ENCODE measurements at places on chromosomes 1 and 21.

- DNase-seq: no peak
These were observed 4.4 kb downstream of the SSBP3 start for GRCh38 chr1:54401799-54402198.

DNA sequence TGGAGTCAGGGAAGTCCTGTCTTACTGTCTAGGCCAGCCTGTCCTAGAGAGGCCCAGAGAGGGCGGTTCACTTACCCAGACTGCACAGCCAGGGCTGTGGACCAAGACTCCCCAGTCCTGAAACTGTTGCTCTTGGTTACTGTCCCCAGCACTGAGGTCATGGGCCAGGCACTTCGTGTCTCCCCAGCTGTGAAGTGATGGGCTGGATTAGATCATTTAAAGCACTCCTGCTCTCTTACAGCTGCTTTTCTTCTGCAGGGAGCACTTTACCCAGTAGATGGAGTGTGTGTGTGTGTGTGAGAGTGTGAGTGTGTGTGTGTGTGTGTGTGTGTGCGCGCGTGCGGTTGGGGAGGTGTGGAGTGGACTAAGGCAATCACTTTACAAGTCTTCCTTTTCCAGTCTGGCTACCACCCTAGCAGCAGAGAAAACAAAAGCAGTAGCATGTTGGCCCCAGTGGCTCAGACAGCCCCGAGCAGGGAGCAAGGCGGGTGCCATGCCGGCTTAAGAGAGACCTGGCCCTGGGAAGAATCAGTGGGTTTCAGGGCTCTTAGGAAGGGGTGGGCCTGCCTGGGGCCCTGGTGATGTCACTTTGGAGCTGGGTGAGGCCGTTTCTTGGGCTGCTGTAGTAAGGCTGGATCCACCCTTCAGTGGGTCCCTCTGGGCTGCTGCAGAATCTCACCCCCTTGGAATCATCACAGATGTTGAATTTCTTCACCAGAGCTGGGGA lies 2.4 kb downstream of the SPSB1 start:
- no peak for DNase-seq

- DNase-seq: no peak
These were observed 53.5 kb downstream of the KIRREL1 start for GRCh38 chr1:158046715-158047510.

DNA sequence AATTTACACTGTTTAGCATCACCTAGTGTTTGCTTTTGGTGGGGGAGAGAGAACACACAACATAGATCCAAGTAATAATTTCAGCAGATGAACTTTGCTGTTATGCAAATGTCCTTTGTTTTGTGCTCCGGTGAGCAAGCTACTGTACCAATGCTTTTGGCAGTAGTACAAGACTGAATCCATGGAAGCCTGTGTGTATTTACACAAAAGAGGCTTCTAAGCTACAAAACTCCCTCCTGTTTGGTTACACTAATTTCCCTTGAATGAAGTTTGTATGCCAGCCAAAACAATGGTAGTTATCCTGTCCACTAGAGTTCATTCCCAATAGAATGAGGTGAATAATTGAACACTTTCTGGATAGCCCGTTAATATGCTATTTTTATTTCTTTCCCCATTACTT lies 320.5 kb downstream of the KCTD3 start:
- DNase-seq: no peak

GRCh38 chr1:5456090-5456811 lies 536.0 kb downstream of the NPHP4 start:
- DNase-seq: no peak

- DNase-seq: peak; percentile 38
These were observed 495 bp upstream of the NTRK1 start for GRCh38 chr1:156860113-156860627.

DNA sequence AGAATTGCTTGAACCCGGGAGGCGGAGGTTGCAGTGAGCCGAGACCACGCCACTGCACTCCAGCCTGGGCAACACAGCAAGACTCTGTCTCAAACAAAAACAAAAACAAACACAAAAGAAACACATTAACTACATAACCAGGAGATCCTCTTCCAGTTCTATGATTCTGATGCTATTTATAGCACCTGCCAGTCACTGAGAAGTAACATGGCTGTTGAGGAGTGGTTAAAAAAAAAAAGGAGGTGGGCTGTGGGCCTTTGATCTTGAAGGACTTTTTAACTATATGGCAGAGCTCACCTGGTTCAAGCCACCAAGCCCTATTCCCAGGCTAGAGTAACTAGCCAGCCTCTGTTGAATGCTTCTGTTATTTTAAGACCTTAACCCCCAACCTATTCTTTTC lies 148.8 kb downstream of the ZBTB18 start:
- DNase-seq: no peak

DNA sequence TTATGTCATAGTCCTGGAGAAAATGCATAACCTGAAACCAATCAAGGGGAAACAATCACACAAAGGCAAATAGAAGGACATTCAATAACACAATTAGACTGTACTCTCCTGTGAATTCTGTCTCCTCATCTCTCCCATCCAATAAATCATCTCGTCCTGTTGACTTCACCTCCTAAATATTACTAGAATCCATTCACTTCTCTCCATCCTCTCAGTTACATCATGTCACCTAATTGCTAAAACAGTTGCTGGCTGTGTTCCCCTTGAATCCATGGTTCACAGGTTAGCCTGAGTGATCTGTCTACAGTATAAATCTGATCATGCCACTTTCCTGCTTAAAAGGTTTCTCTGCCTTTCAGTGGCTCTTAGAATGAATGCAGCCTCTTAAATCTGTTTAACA lies 220.2 kb downstream of the TGFB2 start:
- no peak for DNase-seq

DNA sequence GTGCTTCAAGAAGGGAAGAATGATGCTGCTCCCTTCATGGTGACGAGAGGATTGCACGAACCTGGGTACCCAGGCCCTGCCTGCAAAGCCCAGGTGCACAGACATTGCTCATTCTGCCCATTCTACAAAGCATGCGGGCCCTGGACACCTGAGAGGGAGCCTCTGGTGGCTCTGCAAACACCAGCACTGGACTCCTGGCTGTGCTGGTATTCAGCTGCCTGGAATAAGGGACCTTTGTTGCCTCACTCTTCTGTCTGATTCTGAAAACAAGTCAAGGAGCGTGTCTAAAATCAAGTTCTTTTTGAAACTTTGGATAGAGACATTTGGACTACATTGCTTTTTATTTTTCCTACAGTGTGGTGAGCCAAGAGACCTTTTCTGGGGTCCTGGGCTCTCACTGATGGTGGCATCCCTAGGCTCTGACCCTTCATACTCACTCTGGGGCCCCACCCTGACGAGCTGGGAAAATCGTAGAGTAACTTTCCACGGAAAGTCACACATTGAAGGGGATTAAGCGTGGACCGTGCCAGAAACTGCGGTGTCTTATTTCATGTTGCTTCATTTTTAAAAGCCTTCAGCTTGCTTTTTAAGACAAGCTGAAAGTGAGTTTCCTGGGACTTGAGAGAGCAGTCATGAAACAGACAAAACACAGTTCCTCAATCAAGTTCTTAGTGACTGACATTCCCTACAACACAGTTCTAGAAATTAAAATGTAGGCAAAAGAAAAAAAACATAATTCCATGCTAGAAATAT lies 24.0 kb downstream of the ABCA4 start:
- no peak for DNase-seq

DNA sequence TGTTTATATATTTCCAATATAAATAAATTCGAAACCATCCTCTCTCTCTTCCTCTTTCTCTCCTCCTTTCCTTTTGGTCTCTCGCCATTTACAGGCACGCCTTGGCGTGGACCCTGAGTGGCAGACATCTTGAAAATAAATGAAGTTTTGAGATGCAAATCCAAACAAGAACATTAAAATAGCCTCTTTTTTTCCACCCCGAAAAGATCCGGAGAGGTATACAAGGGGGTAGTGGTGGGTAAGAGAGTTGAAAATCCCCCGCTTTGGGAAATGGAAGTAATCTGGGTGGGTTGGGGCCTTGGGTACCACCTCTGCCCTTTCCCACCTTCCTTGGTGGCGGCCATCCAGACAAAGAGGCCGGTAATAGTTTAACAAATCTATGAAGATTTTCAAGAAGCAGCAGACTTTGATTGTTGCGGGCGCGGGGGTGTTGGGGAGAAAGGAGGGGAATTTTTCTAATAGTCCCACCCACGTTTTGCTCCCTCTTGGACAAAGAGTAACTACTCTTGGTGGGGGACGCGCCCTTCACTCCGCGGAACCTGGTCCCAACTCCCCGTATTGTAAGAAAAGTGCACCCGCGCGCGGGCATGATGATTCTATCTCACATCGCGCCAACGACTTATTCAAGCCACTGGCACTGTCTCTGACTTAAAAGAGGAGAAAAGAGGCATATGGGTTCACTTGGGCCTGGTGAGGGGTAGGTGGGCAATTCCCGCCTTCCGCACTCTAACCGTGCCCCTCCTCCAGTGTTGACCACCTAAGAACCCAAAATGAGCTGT lies 4.0 kb upstream of the FOXD3 start:
- no peak for DNase-seq

DNA sequence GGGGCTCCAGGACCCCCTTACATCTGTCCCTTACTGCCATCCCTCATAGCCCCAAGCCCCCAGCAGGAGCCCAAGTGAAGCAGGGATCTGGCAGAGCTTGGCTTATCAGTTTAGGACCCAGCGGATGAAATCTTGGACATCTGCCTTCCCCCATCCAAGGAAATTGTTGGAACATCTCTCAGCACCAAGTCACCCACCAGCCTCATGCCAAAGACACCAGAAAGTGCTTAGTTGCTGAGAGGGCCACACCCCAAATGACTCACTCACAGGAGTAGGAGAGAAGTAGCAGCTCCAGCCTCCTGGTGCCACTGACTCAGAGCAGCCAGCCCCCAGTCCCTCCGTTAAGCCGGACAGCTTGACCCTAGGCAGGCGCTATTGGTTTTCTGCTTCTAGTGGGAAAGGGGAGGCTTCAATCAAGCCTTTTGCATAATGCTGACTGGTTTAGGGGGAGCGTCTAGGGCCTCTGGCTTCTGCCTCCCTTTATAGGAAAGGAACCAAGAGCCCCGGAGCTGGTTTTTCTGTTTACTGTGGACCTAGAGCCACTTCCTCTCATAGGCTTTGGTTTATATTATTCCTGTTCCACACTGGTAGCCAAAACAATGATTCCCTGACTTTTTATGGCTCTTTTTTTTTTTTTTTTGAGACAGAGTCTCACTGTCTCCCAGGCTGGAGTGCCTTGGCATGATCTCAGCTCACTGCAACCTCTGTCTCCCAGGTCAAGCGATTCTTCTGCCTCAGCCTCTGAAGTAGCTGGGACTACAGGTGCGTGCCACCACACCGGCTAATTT lies 114.2 kb upstream of the IPO9 start:
- DNase-seq: no peak

DNA sequence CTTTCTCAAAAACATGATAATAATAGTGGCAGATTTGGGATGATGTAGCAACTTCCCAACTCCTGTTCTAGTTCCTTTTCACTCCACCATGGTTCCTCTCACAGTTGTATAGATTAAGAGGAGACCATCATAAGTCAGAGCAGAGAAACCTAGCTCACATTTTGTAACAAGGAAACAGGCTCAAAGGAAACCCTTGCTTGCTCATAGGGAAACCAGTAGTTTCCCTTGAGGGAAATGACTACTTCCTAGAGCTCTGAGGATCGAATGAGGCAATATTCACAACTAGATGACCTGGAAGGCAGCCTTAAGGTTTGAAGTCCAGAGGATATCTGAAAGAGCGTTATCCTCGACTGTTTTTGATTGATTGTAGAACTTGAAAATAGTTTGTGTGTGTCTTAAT lies 76.1 kb upstream of the C8B start:
- DNase-seq: no peak

DNA sequence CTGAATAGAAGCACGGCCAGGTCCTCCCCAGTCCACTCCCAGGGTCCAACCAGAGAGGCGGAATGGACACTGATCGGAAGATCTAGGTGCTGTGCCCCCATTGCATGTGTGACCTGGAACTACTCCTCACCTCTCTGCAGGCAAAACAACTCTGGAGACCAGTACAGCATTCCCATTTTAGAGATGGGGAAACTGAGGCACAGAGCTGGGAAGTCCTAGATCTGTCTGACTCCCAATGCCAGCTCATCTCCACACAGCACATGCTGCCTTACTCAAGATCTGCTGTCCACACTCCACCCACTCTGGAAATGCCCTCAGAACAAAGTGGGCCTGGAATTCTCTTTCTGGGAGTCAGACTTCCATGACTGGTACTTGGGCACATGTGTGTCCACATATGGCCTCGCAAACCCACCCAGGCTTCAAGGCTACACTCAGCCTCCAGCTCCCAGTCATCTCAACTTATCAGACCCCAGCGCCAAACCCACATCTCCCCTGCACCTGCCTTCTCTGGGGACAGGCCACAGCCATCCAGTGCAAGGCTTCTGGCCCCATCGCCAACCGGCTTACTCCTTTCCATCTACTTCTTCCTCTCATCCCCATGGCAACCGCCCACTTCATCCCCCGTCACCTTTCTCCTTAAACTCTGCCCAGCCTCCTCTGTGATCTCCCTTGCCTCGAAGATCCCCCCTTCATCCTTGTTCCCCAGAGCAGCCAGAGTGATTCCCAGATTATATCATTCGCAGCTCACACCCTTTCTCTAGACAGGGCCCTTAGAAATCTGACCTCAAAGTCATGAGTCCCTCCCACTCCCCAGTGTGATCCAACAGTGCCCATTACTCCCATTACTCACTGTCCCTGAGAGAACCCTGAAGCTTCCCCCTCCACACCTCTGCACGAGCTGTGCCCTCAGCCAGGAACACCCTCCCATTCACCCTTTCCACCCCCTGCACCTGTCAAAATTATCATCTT lies 2.7 kb downstream of the COL8A2 start:
- DNase-seq: no peak

DNA sequence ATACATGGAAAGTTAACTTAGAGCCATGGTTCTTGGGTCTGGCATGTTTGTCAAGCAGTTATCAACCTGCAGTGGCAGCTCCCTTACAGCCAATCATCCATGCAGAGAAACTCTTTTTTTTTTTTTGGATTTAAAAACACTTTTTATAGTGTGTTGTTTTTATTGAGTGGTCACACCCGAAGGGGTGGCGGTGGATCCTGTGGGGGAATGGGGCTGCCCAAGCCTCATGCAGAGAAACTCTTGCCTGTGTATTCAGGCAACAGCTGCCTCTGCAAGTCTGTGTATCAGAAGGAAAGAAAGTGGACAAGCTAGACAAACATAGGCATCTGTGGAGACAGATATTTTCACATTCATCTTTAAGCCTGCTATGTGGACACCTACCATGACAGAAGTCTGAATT lies 104.8 kb downstream of the GLUL start:
- no peak for DNase-seq

DNA sequence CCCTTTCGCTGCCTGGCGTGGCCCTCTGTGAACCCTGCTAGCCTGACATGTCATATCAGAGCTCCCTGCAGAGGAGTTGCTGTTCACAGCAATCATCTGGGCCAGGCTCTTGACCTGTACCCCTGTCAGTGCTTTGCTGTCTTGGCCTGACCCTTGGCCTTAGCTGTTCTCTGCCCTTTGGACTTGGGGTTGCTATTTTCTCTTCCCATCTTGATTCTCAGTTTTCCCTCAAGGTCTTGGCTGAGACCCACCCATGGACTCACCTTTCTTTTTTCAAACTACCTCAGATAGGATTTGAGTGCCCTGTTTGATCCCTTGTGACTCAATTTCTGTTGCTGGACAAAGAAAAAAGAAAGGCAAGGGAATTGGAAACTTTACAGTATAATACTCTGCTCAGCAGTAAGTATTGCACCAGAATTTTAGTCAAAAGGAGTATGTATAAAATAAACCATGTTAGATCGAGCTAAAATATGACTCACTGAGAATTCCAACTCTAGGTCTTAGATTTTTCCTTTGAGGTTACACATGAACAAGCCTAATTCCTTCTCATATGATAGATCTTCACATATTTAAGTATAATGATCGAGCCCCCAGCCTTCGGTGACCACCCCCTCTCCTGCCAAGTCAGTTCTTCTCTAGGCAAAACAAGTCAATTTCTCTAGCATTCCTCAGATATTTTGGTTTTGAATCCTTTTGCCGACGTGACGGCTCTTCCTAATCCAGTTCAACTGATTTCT lies 110.5 kb downstream of the NGF start:
- DNase-seq: no peak
